ENCODE measurements at places on chromosomes 12 and 14.
A peak's percentile ranks its signal among the peaks of the same experiment; 100 is the strongest.

DNA sequence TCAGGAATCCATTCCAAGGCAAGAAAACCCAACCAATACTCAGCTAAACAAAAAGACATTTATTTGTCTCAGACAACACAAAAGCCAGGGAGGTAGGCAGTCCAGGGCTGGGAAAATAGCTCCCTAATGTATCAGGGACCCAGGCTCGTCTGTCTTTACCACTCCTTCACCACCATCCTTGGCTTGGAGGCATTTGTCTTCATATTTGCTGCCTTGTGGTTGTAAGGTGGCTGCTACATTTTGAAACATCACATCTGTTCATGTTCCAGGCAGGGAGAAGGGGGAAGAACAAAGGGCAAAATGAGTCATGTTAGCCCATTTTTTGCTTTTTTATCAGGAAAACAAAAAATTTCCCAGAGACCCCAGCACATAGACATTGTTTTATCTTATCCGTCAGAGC lies 44.8 kb upstream of the PCED1B start:
- no peak for DNase-seq

DNA sequence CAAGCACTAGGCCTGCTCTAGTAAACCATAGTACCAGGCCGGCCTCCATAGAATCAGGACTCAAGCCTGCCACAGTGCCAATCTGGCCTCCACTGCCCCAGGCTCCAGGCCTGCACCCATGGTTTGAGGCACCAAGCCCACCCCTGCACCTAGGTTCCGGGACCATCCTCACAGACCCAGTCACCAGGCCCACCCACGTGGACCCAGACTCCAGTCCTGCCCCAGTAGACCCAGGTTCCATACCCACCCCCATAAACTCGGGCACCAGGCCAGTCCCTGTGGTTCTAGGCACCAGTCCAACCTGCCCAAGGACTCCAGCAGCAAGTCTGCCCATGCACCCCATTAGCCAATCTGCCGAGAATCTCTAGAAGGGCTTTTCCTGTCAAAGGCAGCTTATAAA lies 501.8 kb upstream of the TMPO start:
- DNase-seq, result no peak

- DNase-seq, result no peak
These were observed 102.8 kb upstream of the FGD4 start for GRCh38 chr12:32296567-32296966.

GRCh38 chr14:101711041-101711856 lies 50.3 kb upstream of the PPP2R5C start:
- no peak for DNase-seq

GRCh38 chr12:127548123-127548553 lies 718.8 kb upstream of the TMEM132C start:
- DNase-seq, result no peak

DNA sequence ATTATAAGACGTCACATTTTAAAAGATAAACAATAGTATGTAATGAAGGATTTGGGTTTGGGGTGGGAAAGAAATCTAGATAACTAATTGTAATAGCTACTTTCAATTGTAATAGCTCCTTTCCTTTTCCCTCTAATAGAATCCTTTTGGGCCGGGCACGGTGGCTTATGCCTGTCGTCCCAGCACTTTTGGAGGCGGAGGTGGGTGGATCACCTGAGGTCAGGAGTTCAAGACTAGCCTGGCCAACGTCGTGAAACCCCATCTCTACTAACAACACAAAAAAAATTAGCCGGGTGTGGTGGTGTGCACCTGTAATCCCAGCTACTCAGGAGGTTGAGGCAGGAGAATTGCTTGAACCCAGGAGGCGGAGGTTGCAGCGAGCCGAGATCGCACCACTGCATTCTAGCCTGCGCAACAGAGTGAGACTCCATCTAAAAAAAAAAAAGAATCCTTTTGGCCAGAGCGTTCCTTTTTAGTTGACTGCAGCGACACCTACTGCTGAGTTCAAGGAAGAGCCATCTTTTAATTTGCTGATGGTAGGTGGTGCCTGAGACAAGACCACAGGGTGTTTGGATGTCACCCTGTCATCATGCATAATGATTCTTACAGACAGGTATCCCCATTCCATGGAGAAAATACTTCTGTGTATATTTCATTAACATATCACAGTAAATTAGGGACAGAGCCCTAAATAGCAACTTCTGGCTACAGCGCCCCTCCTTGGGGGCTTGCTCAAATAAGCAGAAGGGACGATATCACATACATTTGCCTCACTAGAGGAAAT lies 79.5 kb downstream of the ARMH4 start:
- peak; percentile 32 for DNase-seq

DNA sequence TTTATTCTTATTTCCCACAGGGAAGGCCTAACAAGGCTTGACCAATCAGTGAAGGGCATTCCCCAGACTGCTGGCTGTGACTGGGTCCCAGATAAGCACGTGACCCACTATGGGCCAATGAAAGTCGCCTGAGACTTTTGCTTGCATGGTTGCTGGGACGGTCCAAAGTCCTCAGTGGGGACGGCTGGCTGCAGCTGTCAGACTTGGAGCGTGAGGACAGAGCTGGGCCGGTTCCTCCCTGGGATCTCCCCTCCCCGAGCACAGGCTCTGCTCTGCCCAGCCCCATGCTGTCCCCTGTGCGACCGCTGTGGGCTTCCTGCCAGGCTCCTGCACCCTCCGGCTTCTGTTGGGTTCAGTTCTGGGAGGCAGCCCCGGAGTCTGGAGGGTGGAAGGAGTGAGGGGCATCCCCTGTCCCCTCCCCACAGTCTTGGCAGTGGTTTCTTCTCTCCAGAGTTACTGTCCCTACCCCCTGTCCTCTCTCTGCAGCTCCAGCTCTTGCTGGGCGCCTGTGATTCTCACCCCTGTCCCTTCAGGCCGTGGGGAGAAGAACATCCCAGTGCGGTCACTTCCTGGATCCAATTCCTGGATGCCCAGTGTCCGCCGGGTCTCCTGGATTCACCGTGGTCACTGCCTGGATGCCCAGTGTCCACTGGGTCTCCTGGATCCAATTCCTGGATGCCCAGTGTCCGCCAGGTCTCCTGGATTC lies 50.1 kb downstream of the GALNT9 start:
- DNase-seq, result no peak

DNA sequence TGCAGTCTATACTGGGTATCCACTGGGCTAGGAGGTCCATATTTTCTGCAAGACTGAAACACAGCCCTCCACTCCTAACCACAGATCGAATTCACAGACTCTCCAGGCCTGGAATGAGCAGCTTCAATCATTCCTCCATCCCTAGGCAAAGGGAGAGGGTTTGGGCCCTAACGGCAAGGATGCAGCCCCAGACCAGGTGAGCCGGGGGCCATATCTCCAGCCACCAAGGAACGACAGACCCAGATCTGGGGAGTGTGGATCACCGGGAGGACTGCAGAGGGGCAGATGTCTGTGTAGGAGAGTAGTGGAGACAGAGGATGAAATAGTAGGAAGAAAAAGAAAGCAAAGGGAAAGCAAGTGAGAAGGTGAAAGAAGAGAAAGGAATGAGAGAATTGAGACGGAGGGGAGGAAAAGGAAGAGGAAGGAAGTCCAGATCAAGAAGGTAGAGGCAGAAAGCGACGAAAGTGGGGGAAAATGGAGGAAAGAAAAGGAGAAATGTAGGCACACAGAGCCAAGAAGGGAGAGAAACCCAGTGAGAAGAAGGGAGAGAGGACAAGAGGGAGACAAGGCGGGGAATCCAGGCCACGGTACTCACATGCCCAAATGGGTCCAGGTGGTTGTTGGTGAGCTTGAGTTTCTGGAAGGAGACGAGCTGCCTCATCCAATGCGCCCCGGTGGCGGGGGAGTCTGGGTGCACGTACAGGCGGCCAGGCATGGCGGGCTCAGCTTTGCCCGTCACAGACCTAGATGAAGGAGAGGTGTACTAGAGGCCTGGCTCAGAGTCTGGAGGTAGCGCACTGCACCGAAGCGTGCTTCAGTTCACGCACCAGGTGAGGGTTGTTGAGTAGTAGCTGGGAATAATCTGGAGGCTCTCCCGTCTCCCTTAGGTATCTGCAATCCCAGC lies 7.7 kb downstream of the TBX5 start:
- DNase-seq, result no peak

- DNase-seq, result no peak
These were observed 108.1 kb downstream of the MDGA2 start for GRCh38 chr14:47567273-47567672.

DNA sequence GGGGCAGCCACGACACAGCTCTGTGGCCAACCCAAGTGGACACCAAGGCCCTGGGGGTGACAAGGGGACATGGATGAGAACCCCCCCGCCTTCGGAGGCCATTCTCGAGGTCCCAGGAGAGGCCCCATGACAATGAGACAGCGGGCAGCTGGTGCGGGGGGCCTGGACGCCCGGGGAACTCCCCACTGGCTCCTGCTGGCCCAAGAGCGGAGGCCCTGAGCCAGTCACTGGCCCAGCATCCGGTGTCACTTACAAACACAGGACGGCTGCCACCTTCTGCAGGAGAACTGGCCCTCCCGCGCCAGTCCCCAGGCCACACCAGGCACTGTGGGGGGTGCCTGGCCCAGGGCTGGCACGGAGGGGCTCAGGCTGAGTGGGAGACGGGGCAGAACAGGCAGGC lies 51.4 kb downstream of the NCOR2 start:
- DNase-seq, result no peak

GRCh38 chr14:53360829-53361228 lies 207.7 kb upstream of the DDHD1 start:
- DNase-seq, result no peak

DNA sequence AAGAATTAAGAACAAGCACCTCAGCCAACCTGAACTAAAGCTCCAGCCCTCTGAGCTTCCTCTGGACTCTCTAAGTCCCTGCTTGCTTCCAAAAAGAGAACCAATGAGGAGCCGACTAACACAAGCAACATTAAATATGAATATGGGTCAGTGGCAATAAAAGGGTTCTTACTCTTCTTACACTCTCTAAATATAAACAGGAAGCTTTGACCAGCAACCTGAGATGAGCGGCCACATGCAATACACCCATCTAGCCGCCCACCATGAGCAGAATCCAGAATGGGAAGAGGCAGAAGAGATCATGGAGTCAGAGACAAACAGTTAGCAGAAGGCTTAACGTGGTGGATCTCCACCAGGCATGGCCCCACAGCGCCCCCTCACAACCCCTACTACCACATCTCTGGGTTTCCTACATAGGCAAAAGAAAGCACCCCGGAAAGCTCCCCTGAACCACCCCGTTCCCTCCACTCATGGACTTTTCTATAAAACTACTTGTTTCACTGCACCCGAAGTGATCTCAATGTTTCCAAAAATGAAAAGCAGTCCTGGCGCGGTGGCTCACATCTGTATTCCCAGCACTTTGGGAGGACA lies 59.4 kb downstream of the TTC7B start:
- DNase-seq, result no peak

DNA sequence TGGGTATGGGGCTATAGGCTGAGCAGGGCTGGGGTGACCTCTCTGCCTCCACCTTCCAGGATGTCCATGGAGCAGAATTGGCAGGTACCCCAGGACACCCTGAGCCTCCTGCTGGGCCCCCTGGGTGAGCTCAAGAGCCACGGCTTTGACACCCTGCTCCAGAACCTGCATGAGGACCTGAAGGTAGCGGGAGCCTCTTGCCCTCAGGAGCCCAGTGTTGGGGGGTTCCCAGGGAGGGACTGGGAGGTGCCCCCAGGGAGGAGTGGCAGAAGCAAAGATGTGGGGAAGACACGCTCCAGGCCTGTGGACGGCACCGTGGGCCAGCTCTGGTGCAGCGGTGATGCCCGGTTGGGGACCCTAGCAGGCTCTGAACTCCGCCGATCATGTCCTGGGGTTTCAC lies 8.3 kb downstream of the TNFAIP2 start:
- no peak for DNase-seq

GRCh38 chr14:21231020-21231652 lies 38.1 kb downstream of the HNRNPC start:
- DNase-seq, result no peak

GRCh38 chr14:53331247-53331646 lies 178.1 kb upstream of the DDHD1 start:
- DNase-seq, result no peak

GRCh38 chr12:104959335-104959841 lies 1.3 kb upstream of the SLC41A2 start:
- no peak for DNase-seq

GRCh38 chr12:88703790-88704189 lies 123.5 kb upstream of the KITLG start:
- no peak for DNase-seq

GRCh38 chr12:48423171-48423570 lies 49.2 kb upstream of the ANP32D start:
- no peak for DNase-seq

DNA sequence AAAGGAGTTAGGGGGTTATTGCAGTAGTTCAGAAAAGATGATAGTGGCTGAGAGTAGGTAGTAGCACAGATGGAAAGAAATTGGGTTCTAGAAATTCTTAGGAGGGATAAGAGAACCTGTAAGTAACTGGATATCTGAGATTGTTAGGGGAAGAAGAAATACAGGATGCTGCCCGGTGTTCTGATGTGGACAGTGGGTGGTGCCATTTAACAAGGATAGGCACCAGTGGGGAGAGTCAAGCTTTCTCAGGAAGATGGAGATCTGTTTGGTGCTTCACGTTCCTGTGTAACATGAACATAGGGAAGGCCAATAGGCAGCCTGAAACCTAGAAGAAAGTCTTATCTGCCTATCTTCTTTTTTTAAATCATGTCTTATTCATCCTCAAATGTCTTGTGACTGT lies 245.9 kb downstream of the NPAS3 start:
- no peak for DNase-seq

GRCh38 chr14:54567639-54568561 lies 972 bp downstream of the SAMD4A start:
- peak; percentile 43 for DNase-seq

- DNase-seq, result no peak
These were observed 513 bp downstream of the BCAT1 start for GRCh38 chr12:24948420-24948756.

GRCh38 chr14:43341921-43342320 lies 1165.2 kb downstream of the FSCB start:
- DNase-seq, result no peak

- DNase-seq, result peak; percentile 50
These were observed 132.6 kb upstream of the PLEKHG7 start for GRCh38 chr12:92570056-92570753.

GRCh38 chr14:22791301-22791700 lies 23.9 kb downstream of the SLC7A7 start:
- DNase-seq, result no peak

GRCh38 chr12:3572560-3572959 lies 81.6 kb downstream of the PRMT8 start:
- no peak for DNase-seq

DNA sequence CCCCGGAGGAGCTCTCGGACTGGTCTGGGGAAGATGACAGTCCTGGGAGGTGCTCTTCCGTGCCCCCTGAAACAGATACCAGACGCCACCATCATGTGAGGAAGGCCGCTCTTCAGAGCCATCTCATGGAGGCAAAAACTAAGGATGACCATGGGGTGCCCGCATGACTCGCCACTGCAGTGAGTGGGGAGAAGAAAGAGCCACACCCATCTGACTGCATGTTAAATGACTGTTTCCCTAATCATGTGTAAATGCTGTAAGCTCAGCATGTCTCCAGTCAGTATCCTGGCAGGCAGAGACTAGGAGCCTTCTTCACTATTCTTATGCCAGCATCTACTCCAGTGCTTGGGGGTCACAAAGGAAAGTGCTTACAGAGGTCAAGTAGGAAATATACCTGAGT lies 4.0 kb downstream of the STON2 start:
- no peak for DNase-seq

- no peak for DNase-seq
These were observed 2.9 kb upstream of the SLC25A29 start for GRCh38 chr14:100309028-100309737.

GRCh38 chr12:4813741-4814140 lies 93.5 kb downstream of the GALNT8 start:
- no peak for DNase-seq
